ENCODE measurements at places on chromosomes 6 and 20.

GRCh38 chr6:63807056-63807455, 171.5 kb downstream of the PHF3 start:
- DNase-seq, result no peak

GRCh38 chr6:36979347-36979742, 6.7 kb downstream of the MTCH1 start:
- DNase-seq, result no peak

GRCh38 chr20:1801225-1801928, 93.8 kb upstream of the SIRPA start:
- no peak for DNase-seq

DNA sequence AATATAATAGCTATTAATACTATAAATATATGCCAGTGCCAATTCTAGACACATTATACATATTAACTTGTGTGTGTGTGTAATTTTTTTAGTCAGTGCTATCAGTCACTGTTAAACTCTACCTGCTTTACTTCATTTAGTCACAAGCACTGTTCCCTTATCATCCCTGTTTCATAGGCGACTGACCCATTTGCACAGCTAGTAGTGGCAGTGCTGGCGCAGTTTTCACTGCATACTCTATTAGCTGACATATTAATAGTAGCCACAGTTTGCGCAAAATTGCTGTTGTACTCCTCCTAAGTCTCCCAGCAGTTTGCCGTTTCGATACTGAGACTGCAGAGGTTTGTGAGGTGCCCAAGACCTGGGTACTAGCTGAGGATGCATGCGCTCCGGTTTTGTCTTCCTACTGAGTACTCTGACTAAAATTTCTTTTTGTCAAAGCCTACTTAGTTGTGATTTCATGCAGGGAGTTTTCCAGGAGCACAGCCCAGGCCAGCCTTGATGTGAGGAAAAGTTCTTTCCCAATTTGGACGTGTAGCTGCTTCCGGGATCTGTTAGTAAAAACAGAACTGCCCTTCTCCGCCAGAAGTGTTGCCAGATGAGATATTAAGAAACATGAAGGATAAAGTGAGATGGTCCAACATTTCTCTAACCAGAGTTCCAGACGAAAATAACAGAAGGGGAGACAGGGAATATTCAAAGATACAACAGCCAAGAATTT, 5.6 kb downstream of the BAG2 start:
- DNase-seq, result no peak

All from stimulated activated CD8-positive, alpha-beta memory T cell treated with anti-CD3 and anti-CD28 coated beads, Interleukin-2, amount 100 ng/mL, for 48 hours (primary cell).